ENCODE measurements at places on chromosomes 3 and 15.
A peak's percentile ranks its signal among the peaks of the same experiment; 100 is the strongest.

GRCh38 chr15:52140646-52141045, 28.1 kb upstream of the BCL2L10 start:
- no peak for DNase-seq

- no peak for DNase-seq
These were observed 108.9 kb upstream of the TRIM42 start for GRCh38 chr3:140568842-140569520.

DNA sequence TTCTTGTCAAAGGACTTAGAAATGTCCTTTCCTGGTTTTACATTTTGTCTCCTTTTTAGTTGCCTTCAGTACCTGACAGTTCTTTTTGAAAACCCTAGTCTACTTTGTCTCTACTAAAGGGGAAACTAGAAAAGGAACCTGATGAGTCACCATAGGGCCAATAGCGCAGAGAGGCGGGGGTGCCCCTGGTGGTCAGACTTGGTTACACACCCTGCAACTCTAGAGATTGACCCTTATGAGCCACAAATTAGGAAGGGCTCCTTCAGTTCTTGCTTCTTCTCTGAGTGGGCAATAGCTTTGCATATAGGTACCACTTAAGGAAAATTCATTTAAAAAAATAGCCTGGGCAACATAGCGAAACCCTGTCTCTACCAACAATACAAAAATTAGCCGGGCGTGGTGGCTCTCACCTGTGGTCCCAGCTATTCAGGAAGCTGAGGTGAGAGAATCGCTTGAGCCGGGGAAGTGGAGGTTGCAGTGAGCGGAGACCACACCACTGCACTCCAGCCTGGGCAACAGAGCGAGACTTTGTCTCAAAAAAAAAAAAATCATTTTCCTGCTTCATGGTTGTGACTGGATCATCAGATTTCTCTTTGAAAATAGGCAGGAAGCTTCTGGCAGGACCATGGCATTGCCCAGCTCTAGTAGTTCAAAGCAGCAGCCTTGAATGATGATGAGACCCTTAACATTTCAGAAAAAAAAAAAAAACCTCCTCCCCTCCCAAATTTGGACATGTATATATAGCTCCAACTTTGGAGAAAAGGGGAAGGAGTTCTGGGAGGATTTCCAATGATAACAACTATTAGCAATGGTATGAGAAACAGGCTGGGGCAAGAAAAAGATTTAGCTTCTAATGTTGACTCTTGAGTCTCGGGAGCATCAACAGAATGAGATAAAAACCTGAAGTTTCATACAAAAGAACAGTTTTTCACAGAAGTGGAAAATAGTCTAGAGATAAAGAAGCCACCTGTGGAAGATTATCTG, 45.2 kb upstream of the RASA2 start:
- no peak for DNase-seq

- DNase-seq = no peak
These were observed 216.3 kb downstream of the SATB1 start for GRCh38 chr3:18208856-18209255.

GRCh38 chr15:91890614-91891013, 37.1 kb downstream of the SLCO3A1 start:
- DNase-seq = no peak

- DNase-seq = no peak
These were observed 751.2 kb downstream of the NR2F2 start for GRCh38 chr15:97081666-97082226.

- DNase-seq = no peak
These were observed 23.6 kb downstream of the TLNRD1 start for GRCh38 chr15:81024265-81024872.

DNA sequence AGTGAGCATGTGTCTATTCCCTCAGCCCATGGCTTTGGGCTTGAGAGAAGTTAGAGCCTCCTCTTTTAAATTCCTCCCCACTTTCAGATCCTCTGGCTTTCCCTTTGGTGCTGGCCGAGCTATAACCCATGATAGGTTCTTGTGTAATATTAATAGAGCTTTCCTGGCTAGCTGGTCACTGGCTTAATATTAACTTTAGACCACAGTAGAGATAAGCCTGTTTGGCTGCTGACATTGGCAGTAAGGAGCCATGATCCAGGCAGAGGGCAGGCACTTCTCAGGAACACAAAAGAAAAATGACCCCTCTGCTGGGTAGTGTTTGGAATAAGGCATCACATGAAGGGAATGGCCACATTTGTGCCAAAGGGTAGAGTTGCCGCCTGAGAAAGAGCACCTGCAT, 65.4 kb upstream of the UMPS start:
- DNase-seq = no peak

DNA sequence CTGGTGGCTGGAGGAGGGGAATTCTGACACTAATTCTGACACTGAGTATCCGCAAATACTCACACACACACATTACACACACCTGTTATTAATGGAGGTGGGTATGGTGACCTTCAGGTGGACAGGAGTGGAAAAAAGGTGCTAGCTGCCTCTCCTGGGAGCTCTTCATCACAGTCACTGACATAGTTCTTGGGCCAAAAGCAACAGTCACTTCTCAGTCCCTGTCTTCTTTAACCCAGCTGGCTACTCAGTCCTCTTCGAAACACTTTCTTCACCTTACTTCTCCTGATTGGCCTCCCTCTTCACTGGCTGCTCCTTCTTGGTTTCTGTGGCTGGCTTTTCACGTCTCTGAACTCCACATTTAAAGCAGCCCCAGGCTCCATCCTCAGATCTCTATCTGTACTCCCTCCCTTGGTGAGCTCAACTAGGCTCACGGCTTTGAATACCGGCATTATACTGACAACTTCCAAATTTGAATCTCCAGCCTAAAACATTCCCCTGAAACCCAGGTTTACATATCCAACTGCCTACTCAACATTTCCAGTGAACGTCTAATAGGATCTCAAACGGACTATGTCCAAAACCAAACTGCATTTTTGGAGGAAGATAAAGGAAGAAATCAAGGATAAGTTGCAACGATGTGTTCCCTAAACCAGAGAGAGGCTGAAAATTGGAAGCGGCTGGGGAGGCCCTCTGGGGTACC, 53.2 kb upstream of the HEG1 start:
- DNase-seq = no peak

GRCh38 chr3:100665230-100665629, 44.1 kb upstream of the TFG start:
- no peak for DNase-seq

- no peak for DNase-seq
These were observed 137.0 kb downstream of the CHDH start for GRCh38 chr3:53709256-53709655.

- DNase-seq = peak; percentile 34
These were observed 64.9 kb upstream of the RAD18 start for GRCh38 chr3:9028134-9028533.

DNA sequence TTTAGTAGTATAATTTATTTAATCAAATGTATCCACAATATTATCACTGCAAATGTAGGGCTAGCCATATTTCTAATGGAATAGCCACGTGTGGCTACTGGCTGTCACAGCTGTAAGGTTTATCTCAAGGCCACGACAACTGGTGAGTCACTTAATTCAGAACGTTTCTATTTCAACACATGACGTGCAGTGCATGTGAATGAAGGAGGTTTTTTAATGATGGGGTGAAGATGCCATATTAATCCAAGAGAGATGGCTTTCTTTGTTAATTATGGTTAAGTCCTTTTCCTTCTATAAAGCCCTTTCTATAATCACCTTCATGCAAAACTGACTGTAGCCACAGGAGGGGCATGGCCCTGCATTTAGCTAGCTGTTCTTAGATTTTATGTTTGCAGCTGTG, 212.0 kb downstream of the FEZF2 start:
- DNase-seq = no peak

GRCh38 chr3:192817053-192817452, 89.7 kb upstream of the FGF12 start:
- DNase-seq = no peak

- DNase-seq = no peak
These were observed 28.9 kb downstream of the CD200R1L start for GRCh38 chr3:112817797-112818196.

DNA sequence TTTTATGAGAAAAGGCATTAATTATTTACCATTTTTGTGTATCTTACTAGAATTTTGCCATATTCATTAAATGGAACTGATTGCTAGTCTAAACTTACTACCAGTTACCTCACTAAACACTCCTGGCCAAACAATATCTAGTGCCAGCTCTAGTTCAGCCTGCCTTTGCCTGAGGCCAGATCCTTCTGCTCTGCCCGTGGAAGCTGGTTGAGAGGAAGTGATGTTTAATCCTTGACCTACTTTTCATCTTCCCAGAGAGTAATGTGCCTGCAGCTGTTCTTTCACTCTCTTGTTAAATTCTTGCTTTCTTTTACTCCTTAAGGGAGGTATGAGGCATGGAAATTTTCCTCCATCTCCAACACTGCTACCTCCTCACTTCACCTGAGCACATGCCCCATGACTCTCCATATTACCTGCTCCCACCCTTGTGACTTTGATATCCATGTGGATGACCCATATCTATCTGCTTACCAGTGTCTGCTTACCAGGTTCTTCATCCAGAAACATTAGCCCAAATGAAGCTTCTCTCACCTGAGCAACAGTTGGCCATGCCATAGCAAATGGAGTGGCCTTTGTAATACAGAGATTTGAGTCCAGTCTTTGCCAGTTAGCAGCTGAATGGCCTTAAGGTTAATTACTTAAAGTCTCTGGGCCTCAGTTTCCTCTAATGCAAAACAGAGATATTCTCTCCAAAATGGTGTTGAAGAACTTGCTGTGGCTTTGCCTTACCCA, 53.4 kb downstream of the UBE2E1 start:
- no peak for DNase-seq

- DNase-seq = no peak
These were observed 537.6 kb downstream of the PLOD2 start for GRCh38 chr3:145623349-145623748.

- DNase-seq = no peak
These were observed 13.9 kb downstream of the CEP152 start for GRCh38 chr15:48796930-48797329.

DNA sequence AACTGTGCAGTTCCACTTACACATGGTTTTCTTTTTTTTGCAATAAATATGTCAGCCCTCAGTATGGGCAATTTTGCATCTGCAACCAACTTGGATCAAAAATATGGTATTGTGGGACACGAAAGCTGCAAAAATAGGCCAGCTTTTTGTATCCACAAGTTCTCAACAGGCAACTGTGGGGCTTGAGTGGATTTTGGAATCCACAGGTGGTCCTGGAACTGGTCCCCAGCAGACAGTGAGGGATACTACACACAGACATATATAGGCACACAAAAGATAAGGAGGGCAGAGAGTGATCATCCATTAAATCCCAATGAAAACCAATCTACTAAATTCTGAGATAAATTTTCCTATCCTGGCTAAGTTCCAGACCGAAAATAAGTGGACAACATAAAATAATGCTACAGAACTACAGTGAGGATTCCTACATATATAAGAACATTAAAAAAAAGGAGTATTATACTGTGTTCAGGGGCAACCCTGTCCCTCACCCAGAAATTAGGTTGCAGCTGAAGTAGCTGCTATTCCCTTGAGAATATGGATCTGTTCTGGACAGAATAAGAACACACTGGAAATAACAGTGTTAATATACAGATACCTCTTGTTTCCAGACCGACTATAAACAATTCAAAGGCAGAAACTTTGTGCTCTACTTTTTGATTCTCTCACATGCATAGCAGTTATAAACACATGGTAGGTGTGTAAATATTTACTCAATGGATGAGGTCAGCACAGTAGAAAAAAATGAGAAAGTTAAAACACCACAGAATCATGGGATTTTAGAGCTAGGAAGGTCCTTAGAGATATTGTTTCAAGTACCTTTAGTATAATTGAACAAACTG, 25.4 kb downstream of the DENND4A start:
- DNase-seq = no peak

- no peak for DNase-seq
These were observed 3.2 kb downstream of the LRRFIP2 start for GRCh38 chr3:37171144-37171543.

DNA sequence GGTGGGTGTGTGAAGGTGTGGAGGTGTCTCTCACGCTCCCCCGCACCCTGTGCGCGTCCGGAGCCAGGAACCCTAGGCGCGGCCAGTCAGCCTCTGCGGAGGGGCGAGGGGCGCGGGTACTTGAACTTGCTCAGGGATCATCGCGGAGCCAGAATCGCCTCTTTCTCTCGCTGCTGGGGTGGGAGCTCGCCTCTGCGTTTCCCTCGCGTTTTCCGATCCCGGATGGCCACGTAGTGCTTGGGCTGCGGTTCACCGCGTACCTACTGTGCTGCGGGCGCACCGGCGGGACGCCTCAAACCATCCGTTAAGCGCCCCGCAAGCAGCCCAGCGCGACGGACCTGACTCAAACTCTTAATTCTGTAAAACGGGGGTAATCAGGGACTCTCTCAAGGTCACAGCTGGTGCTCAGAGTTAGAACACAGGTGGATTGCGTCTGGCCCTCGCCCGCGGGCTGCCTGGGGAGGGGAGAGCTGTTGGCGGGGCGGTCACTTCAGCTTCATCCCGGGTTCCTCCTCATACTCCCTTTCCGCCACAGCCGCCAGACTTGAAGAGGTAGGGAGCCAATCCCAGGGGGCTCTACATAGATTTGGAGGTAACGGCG, 686 bp downstream of the MYRIP start:
- DNase-seq = no peak

- DNase-seq = no peak
These were observed 240.0 kb downstream of the MBNL1 start for GRCh38 chr3:152508705-152509104.

- DNase-seq = peak; percentile 71
These were observed 100.0 kb upstream of the IGF1R start for GRCh38 chr15:98548139-98548971.

- no peak for DNase-seq
These were observed at the start of gene IGF2BP2 for GRCh38 chr3:185825006-185825638. Gene IGF2BP2, minus strand, starts transcription at chr3:185825042. Its CDS starts 82 bp downstream, at chr3:185824960.

- no peak for DNase-seq
These were observed 85.9 kb downstream of the AGBL1 start for GRCh38 chr15:86165265-86166211.

DNA sequence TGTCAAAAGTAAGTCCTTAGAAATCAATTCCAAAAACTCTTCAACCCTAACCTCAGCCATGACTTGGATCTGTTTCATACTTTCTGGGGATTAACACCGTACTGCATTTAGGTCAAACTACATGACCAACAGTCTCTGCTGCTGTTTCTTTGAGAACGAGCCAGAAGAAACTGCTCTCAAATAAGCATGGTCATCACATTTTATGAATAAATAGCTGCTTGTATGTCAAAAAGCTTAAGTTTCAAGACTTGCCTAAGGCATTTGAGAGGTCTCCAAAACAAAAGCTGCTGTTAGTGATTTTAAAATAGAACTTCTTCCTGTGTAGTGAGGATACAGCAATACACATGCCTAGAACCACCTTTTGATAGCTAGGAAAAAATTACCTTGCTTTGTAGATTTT, 166.3 kb upstream of the CHRM5 start:
- DNase-seq = no peak

GRCh38 chr3:109257269-109257668, 59.0 kb downstream of the DPPA2 start:
- no peak for DNase-seq

DNA sequence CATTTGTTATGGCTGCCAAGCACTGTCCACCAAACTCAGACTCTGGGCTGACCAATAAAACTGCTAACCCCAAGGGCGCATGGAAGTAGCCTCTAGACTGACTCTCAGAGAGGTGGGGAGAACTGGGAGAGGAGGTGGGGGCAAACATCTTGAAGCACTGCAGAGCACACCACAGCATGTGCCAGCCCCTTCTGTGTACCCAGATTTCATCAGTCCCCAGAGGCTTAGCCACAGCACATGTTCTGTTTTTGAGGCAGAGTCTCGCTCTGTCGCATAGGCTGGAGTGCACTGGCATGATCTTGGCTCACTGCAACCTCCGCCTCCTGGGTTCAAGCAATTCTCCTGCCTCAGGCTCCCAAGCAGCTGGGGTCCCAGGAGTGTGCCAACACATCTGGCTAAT, 119.5 kb upstream of the SPATA12 start:
- DNase-seq = no peak
